ENCODE measurements at places on chromosomes 6 and 20. TPM values are rescaled to one million over a fixed set of nuclear protein-coding genes. Genes with fewer than 3 reads are reported as not detected.

MCCD1 gene
- polyA plus RNA-seq = not detected

KIAA0408 gene
- polyA plus RNA-seq = 109 TPM

FAM184A gene
- 41.9 TPM for polyA plus RNA-seq

RAE1 gene
- polyA plus RNA-seq = 134 TPM

FOXS1 gene
- polyA plus RNA-seq = not detected

PTP4A1 gene
- polyA plus RNA-seq = 57.6 TPM

TCP11 gene
- not detected for polyA plus RNA-seq

RIMS4 gene
- polyA plus RNA-seq = 40.6 TPM

ENPP5 gene
- polyA plus RNA-seq = 1.2 TPM

GABRR2 gene
- 0.31 TPM for polyA plus RNA-seq

CALHM4 gene
- 0.66 TPM for polyA plus RNA-seq

HSPA12B gene
- not detected for polyA plus RNA-seq

UTRN gene
- polyA plus RNA-seq = 9.6 TPM

BPHL gene
- 74.9 TPM for polyA plus RNA-seq

CRISP3 gene
- not detected for polyA plus RNA-seq

TRIM10 gene
- polyA plus RNA-seq = not detected

VARS1 gene
- 40.9 TPM for polyA plus RNA-seq

LINC00237 gene
- not detected for polyA plus RNA-seq

CPNE1 gene
- 148 TPM for polyA plus RNA-seq

NKX2-4 gene
- polyA plus RNA-seq = not detected

HFE gene
- not detected for polyA plus RNA-seq
